ENCODE measurements at places on chromosomes 11 and 22. TPM values are rescaled to one million over a fixed set of nuclear protein-coding genes. Genes with fewer than 3 reads are reported as not detected.

The PDE2A gene
- 351 TPM for total RNA-seq

The SCT gene
- total RNA-seq: not detected

The OR5B17 gene
- not detected for total RNA-seq

The CDC42EP1 gene
- total RNA-seq: 22.6 TPM

The MS4A10 gene
- not detected for total RNA-seq

The UBQLN3 gene
- total RNA-seq: not detected

The KRTAP5-10 gene
- not detected for total RNA-seq

The JHY gene
- total RNA-seq: 0.47 TPM

The OR10D3 gene
- total RNA-seq: not detected

The C11orf87 gene
- not detected for total RNA-seq

The KLHL35 gene
- 0.85 TPM for total RNA-seq

The LRRC10B gene
- total RNA-seq: not detected

The SLC29A2 gene
- total RNA-seq: 2.3 TPM

The LRRC74B gene
- not detected for total RNA-seq

The POU2AF1 gene
- not detected for total RNA-seq

The FOLH1 gene
- total RNA-seq: not detected

The CDHR5 gene
- total RNA-seq: not detected

The MUC6 gene
- not detected for total RNA-seq

The C22orf15 gene
- not detected for total RNA-seq

The PSMC3 gene
- 248 TPM for total RNA-seq

The IGF2 gene
- total RNA-seq: 11.2 TPM

The GLB1L3 gene
- not detected for total RNA-seq

Measured in dermis blood vessel endothelial cell (primary cell).